ENCODE measurements at places on chromosomes 1 and 21. TPM values are rescaled to one million over a fixed set of nuclear protein-coding genes. Genes with fewer than 3 reads are reported as not detected.

AMIGO1 gene
- 1.3 TPM for total RNA-seq

FMO2 gene
- not detected for total RNA-seq

OVAAL gene
- 0.11 TPM for total RNA-seq

TRAPPC10 gene
- 19.9 TPM for total RNA-seq

RGS16 gene
- 0.16 TPM for total RNA-seq

PROK1 gene
- total RNA-seq, result not detected

SLAMF9 gene
- total RNA-seq, result 0.41 TPM

CCDC17 gene
- 0.26 TPM for total RNA-seq

RIMS3 gene
- 1.3 TPM for total RNA-seq

RNF11 gene
- 25.4 TPM for total RNA-seq

SPATA17 gene
- 2.1 TPM for total RNA-seq

KRTAP7-1 gene
- not detected for total RNA-seq

S100A5 gene
- total RNA-seq, result 1.1 TPM

FOXE3 gene
- 0.09 TPM for total RNA-seq

LHX8 gene
- total RNA-seq, result 1.0 TPM

HAO2 gene
- not detected for total RNA-seq

BEST4 gene
- 0.37 TPM for total RNA-seq

NR0B2 gene
- 0.10 TPM for total RNA-seq

NBPF4 gene
- total RNA-seq, result 0.08 TPM

LRRN2 gene
- total RNA-seq, result 13.3 TPM

E2F2 gene
- total RNA-seq, result 2.4 TPM

CEPT1 gene
- 12.6 TPM for total RNA-seq

MAP3K7CL gene
- 1.8 TPM for total RNA-seq

FTCD gene
- total RNA-seq, result not detected

AKR7A2 gene
- 53.3 TPM for total RNA-seq

SH3BGR gene
- 0.49 TPM for total RNA-seq
